ENCODE measurements at places on chromosomes 16 and 17. TPM values are rescaled to one million over a fixed set of nuclear protein-coding genes. Genes with fewer than 3 reads are reported as not detected.

The NSMCE1 gene
- total RNA-seq = 37.6 TPM

The CHAD gene
- 1.8 TPM for total RNA-seq

DNA sequence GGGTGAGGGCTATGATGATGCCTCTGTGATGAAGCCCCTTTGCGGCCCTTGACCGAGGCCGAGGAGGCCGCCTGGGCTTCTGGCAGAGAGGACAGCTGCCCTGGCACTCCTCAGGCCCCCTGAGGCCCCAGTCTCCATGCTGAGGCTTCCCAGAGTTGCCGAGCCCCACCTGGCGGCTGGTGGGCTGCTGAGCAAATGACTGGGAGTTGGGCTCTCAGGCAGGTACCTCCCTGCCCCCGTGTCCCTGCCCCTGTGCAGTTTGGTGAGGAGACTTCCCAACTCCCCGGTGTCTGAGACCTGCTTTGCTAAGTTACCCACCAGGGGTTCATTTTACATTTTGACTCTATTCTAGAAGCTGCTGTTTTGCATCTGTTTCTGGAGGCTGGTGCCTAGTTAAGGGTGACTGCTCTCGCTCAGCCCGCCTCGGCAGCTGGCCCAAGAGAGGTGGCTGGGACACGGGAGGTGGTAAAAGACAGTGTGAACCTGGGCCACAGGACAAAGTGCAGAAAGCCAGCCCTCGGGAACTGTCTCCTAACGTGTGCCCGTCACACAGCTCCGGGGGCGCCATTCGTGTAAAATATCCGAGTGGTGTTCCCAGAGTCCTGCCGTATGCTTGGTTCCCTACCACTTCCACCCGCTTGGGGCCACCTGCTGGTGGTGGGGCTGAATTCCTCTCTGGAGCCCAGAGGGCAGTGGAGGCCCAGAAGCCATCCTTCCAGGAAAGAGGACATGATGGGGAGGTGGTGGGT is 134.5 kb downstream of the RAB11FIP4 start:
- DNase-seq = no peak

GRCh38 chr17:10055262-10055975 is 143.0 kb downstream of the GAS7 start:
- DNase-seq = no peak

DNA sequence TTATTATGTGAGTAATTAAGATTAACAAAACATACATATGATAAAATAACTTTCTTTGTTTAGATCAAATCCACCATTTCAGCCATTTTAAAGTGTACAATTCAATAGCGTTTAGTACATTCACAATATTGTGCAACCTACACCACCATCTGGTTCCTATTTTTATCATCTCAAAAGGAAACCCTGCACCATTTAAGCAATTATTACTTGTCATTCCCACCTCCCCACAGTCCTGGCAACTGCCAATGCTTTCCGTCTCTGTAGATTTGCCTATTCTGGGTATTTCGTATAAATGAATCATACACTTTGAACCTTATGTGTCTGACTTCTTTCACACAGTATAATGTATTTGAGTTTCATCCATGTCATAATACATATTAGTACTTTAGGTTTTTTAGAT is 162.5 kb upstream of the CNTNAP4 start:
- DNase-seq = no peak

The DPEP1 gene
- total RNA-seq = 0.42 TPM

GRCh38 chr16:411576-412265 is 10.0 kb downstream of the DECR2 start:
- no peak for DNase-seq

The NPIPB6 gene
- total RNA-seq = 1.2 TPM
